ENCODE measurements at places on chromosomes 1 and 21. TPM values are rescaled to one million over a fixed set of nuclear protein-coding genes. Genes with fewer than 3 reads are reported as not detected.

DNA sequence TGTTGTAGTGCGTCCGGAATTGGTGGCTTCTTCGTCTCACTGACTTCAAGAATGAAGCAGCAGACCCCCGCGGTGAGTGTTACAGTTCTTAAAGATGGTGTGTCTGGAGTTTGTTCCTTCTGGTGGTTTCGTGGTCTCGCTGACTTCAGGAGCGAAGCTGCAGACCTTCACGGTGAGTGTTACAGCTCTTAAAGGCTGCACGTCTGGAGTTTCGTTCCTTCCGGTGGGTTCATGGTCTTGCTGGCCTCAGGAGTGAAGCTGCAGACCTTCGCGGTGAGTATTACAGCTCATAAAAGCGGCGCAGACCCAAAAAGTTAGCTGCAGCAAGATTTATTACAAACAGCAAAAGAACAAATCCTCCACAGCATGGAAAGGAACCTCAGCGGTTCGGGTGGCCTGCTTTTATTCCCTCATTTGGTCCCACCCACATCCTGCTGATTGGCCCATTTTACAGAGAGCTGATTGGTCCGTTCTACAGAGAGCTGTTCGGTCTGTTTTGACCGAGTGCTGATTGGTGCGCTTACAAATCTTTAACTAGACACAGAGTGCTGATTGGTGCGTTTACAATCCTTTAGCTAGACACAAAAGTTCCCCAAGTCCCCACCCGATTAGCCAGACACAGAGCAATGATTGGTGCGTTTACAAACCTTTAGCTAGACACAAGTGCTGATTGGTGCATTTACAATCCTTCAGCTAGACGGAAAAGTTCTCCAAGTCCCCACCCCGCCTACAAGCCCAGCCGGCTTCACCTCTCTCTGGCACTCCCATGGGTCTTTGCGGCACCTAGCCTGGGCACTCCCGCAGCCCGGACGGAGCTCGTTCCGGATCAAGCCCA lies 49.6 kb upstream of the KRTAP19-8 start:
- peaks cover 1% of the 10 kb centered on the region for H3K27me3 ChIP-seq
- no peak overlapping the region for H3K27ac ChIP-seq
- DNase-seq, result no peak
- no peaks in the 10 kb centered on the region for H3K4me1 ChIP-seq
- no peak overlapping the region for H3K4me3 ChIP-seq

DNA sequence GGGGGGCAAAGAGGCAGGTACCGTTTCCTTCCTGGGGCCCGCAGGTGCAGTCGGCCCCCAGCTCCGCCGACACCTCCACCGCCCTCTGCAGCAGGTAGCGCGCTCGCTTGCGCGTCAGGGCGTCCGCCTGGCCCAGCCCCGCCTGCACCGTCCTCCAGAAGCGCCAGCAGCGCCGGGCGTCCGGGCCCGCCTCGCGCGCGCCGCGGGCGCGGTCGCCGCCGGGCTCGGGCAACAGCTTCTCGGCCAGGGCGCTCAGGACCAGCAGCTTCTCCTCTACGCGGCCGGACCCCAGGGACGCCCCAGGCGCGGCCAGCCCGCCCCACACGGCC lies 863 bp downstream of the TARBP1 start:
- H3K27ac ChIP-seq, result no peak overlapping the region
- peak; percentile 14 for DNase-seq
- H3K4me1 ChIP-seq, result peaks cover 36% of the 10 kb centered on the region

The CA6 gene
- not detected for total RNA-seq

- H3K27me3 ChIP-seq, result peaks cover 7% of the 10 kb centered on the region
- H3K4me3 ChIP-seq, result no peak overlapping the region
- H3K4me1 ChIP-seq, result no peaks in the 10 kb centered on the region
Observed at GRCh38 chr1:30321996-30322858, 401.2 kb downstream of the MATN1 start.

The ERG gene
- total RNA-seq, result not detected

GRCh38 chr21:36704958-36705678 lies 6.2 kb downstream of the SIM2 start:
- H3K36me3 ChIP-seq, result no peaks in the 10 kb centered on the region
- no peak for DNase-seq
- H3K27me3 ChIP-seq, result peaks cover 77% of the 10 kb centered on the region
- H3K4me1 ChIP-seq, result peaks cover 18% of the 10 kb centered on the region
- H3K27ac ChIP-seq, result no peak overlapping the region
- no peak overlapping the region for H3K4me3 ChIP-seq

- peak overlapping the region; percentile 70 for H3K4me3 ChIP-seq
- peak overlapping the region; percentile 96 for H3K27ac ChIP-seq
- peaks cover 43% of the 10 kb centered on the region for H3K4me1 ChIP-seq
- H3K36me3 ChIP-seq, result no peaks in the 10 kb centered on the region
Observed at GRCh38 chr1:2533365-2533764, 3.3 kb upstream of the HES5 start.

- no peaks in the 10 kb centered on the region for H3K27me3 ChIP-seq
- H3K4me1 ChIP-seq, result peaks cover 29% of the 10 kb centered on the region
- H3K36me3 ChIP-seq, result peaks cover 23% of the 10 kb centered on the region
Observed at GRCh38 chr21:17612023-17612564, 607 bp downstream of the BTG3 start.

The ANGPTL3 gene
- not detected for total RNA-seq

DNA sequence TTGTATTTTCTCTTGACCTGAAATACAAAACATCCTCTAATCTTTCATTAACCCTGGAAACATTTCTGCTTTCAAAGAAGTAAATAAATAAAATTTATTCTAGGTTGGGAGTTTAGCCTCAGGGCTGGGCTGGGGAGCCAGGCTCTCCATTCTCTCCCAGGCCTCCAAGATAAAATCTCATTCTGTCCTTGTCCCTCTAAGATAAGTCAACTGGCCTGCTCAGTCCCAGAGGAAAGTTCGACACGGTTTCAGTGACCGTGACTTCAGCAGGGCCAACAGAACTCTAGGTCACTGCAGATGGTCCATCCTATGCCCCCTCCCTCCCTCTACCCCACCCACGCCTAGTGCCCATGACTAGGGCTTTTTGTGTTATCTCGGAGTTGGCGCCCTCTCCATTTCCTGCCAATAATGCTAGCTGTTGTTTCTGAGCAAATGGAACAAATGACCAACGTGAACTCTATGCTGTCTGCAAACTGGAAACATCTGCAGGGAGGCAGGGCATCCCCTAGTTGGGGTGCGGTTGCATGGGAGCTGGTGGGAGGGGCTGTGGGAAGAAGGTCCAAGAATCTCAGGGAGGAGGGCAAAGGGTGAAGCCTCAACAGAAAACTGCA lies 10.1 kb upstream of the ADORA3 start:
- no peaks in the 10 kb centered on the region for H3K36me3 ChIP-seq
- H3K27me3 ChIP-seq, result peaks cover 2% of the 10 kb centered on the region
- DNase-seq, result no peak
- H3K27ac ChIP-seq, result no peak overlapping the region

The GLUL gene
- total RNA-seq, result 109 TPM

The KCNJ15 gene
- 0.80 TPM for total RNA-seq

DNA sequence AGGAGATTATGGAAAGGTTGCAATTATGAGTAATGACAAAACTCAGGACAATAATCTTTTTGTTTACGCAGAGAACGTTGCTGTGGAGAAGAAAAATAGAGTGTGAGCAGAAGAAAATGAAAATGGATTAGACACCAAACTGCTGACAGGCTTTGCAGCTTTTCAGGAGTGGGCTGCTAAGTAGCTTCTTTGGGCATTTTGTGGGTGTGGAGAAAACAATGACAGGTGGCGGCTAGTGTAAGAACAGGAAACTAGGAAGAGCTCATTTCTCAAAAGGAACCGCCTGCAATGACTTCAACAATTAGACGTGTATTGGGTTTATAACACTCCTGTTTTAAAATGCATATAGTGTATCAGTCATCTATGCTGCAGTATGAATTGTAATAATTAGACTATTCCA lies 18.3 kb upstream of the PALMD start:
- H3K36me3 ChIP-seq, result no peaks in the 10 kb centered on the region
- DNase-seq, result no peak
- H3K27ac ChIP-seq, result no peak overlapping the region
- H3K27me3 ChIP-seq, result peaks cover 3% of the 10 kb centered on the region
- H3K4me3 ChIP-seq, result no peak overlapping the region

DNA sequence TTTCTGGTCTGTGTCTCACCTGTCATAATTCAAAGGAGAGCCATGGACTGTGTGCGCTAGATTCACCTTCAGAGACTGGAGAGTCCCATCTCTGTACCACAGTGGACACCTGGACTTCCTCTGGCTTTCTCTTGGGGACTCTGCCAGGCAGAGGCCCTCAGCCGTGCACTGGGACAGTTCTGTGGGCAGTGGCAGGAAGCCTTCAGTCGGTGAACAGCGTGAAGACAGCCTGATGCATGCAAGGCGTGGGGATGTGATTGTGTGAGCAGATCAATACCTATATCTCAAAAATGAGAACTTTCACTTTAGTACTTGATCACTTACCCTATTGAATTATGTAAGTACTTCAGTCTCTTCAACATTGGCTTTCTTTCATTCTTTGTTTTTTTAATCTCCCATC lies 245.3 kb downstream of the DISC1 start:
- H3K27me3 ChIP-seq, result no peaks in the 10 kb centered on the region
- peak overlapping the region; percentile 76 for H3K27ac ChIP-seq
- peaks cover 36% of the 10 kb centered on the region for H3K4me1 ChIP-seq
- peaks cover 5% of the 10 kb centered on the region for H3K36me3 ChIP-seq

The ARTN gene
- 0.21 TPM for total RNA-seq

DNA sequence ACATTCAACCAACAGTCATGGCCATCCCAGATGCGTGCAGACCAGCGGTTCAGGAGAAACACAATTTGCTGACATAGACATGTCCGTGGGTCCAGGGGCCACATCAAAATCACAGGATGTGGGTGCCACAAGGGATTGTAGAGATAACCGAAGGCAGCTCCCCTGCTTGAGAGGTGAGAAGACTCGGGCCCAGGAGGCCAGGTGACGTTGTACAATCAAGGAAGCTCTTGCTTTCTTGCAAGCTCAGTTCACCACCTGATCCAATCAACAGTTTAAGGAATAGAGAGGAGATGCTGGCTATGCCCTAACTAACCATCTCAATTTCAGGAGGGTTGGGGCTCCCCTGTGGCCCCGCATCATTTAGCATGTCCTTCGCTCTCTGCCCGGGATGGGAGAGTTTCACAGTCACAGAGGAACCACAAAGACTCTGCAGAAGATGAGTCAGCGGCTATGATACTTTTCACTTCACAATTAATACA lies 19.5 kb downstream of the UBASH3A start:
- no peak overlapping the region for H3K4me3 ChIP-seq
- H3K4me1 ChIP-seq, result no peaks in the 10 kb centered on the region
- DNase-seq, result no peak
- no peak overlapping the region for H3K27ac ChIP-seq
- H3K36me3 ChIP-seq, result peaks cover 11% of the 10 kb centered on the region
- no peaks in the 10 kb centered on the region for H3K27me3 ChIP-seq

DNA sequence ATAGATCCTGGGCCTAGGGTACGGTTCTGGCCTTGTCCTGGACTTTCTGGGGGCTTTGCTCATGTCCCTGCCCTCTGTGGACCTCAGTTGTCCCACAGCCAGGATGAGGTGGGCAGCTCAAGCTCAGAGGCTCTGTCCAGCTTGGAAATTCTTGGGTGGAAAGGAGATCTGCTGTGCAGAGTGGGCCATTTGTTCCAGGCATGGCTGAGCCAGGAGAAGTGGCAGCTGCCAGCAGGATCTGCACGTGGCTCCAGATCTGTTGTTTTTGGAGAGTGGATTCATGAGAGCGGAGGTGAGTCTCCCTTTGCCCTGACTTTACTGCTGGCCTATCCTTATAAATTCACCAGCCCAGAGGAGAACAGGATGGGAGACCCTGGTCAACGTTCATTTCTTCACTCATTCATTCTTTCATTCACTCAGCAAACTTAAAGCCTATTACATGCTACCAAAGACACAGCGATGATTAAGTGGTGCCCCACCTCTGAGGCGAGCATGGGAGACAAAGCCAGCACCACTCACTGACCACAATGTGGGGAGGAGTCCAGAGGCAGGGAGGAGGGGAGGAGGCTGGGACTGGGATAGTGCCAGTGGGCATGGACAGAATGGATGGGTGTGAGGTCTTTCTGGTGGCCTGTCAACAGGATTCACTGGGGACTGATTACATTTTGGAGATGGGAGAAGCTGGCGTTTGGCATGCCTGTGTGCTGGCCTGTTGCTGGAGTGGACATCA lies 205.1 kb downstream of the TRABD2B start:
- no peak for DNase-seq
- no peaks in the 10 kb centered on the region for H3K36me3 ChIP-seq
- H3K27ac ChIP-seq, result no peak overlapping the region
- no peaks in the 10 kb centered on the region for H3K27me3 ChIP-seq
- no peaks in the 10 kb centered on the region for H3K4me1 ChIP-seq

DNA sequence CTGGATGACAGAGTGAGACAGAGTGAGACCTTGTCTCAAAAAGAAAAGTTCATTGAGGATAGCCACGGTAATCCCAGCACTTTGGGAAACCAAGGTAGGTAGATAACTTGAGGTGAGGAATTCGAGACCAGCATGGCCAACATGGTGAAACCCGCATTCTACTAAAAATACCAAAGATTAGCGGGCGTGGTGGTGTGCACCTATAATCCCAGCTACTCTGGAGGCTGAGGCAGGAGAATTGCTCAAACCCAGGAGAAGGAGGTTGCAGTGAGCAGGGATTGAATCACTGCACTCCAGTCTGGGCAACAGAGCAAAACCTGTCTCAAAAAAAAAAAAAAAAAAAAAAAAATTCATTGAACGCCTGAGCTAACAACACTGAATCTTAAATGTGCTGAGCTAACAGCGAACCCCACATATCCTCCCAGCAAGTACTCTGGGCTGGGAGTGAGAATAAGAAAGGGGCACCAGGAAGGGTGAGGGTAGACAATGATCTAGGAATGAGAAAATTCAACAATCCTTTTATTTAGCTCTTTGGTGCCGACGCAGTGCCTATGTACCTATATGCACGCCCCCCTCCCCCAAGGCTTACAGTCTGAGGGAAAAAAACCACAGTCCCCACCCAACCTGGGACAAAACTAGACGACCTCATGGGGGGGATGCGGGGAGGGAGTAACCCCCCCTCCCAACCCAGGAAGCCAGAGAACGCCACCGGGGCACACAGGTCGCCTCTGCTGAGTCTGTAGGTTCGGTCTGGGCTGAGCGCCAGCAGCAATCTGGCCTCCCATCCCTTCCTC lies 1.4 kb upstream of the CACNA1S start:
- peaks cover 47% of the 10 kb centered on the region for H3K27me3 ChIP-seq
- no peak for DNase-seq
- no peaks in the 10 kb centered on the region for H3K36me3 ChIP-seq
- no peak overlapping the region for H3K27ac ChIP-seq
- H3K4me1 ChIP-seq, result no peaks in the 10 kb centered on the region
- peak overlapping the region; percentile 80 for H3K4me3 ChIP-seq

DNA sequence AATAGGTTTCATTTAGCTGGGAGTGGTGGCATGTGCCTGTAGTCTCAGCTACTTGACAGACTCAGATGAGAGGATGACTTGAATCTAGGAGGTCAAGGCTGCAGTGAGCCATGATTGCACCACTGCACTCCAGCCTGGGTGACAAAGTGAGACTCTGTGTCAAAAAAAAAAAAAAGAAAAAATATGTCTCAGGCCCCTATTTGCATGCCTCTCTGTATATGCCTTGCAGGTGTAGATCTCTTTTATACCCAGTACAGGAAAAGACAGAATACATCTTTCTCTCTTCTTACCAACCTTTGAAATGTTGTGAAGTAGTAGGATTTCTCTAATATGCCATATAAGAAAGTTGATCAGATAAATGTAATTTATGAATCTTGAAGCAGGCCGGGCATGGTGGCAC lies 6.4 kb downstream of the CNR2 start:
- H3K27ac ChIP-seq, result no peak overlapping the region
- H3K27me3 ChIP-seq, result peaks cover 54% of the 10 kb centered on the region
- H3K4me1 ChIP-seq, result no peaks in the 10 kb centered on the region
- H3K4me3 ChIP-seq, result no peak overlapping the region
- DNase-seq, result no peak

- peaks cover 43% of the 10 kb centered on the region for H3K4me1 ChIP-seq
- H3K27ac ChIP-seq, result peak overlapping the region; percentile 71
- peaks cover 19% of the 10 kb centered on the region for H3K27me3 ChIP-seq
Observed at GRCh38 chr1:1782399-1783221, 4.3 kb upstream of the NADK start.

Data from HFFc6 (cell line).